ENCODE measurements at places on chromosomes 16 and 17. TPM values are rescaled to one million over a fixed set of nuclear protein-coding genes. Genes with fewer than 3 reads are reported as not detected.

CLEC18A gene
- total RNA-seq: 0.68 TPM

NOG gene
- 0.23 TPM for total RNA-seq

ANKFN1 gene
- total RNA-seq: not detected

CRYBA1 gene
- total RNA-seq: not detected

AOC3 gene
- total RNA-seq: 0.51 TPM

CASKIN2 gene
- 12.1 TPM for total RNA-seq

SRSF1 gene
- 415 TPM for total RNA-seq

HOXB4 gene
- total RNA-seq: 3.2 TPM

NDUFAF8 gene
- total RNA-seq: 26.9 TPM

MAP1LC3B gene
- total RNA-seq: 44.8 TPM

DHRS7C gene
- total RNA-seq: not detected

CETP gene
- 10.9 TPM for total RNA-seq

PHOSPHO1 gene
- total RNA-seq: not detected

TUBB3 gene
- 102 TPM for total RNA-seq

FAAP100 gene
- 26.0 TPM for total RNA-seq

C16orf92 gene
- total RNA-seq: not detected

TEX19 gene
- total RNA-seq: not detected

ACSM3 gene
- total RNA-seq: 0.23 TPM

ICAM2 gene
- 443 TPM for total RNA-seq

PLK1 gene
- total RNA-seq: 51.6 TPM

CCDC200 gene
- 0.14 TPM for total RNA-seq

FZD2 gene
- total RNA-seq: 1.0 TPM

RPRML gene
- 0.09 TPM for total RNA-seq

KRT40 gene
- not detected for total RNA-seq

OTOP3 gene
- total RNA-seq: not detected

RCVRN gene
- total RNA-seq: not detected

GRAPL gene
- 36.1 TPM for total RNA-seq

CFAP119 gene
- total RNA-seq: 1.2 TPM

NQO1 gene
- 427 TPM for total RNA-seq

PYY gene
- not detected for total RNA-seq

RMI2 gene
- total RNA-seq: 5.1 TPM

WIPF2 gene
- 15.5 TPM for total RNA-seq

CUEDC1 gene
- 6.8 TPM for total RNA-seq

NUDT21 gene
- 147 TPM for total RNA-seq

CSH2 gene
- total RNA-seq: not detected

KRT14 gene
- 0.85 TPM for total RNA-seq

PPL gene
- 7.0 TPM for total RNA-seq

MYL11 gene
- not detected for total RNA-seq

MYH8 gene
- total RNA-seq: not detected

SLC5A2 gene
- total RNA-seq: not detected

TMEM92 gene
- 0.17 TPM for total RNA-seq

HS3ST6 gene
- total RNA-seq: not detected

CIBAR2 gene
- not detected for total RNA-seq

B3GNT9 gene
- 3.5 TPM for total RNA-seq

AGRP gene
- total RNA-seq: not detected

SCARF1 gene
- total RNA-seq: 172 TPM

PRDM7 gene
- total RNA-seq: not detected

PLD6 gene
- total RNA-seq: 1.4 TPM

ERBB2 gene
- total RNA-seq: 4.4 TPM

SMIM5 gene
- total RNA-seq: 0.09 TPM

NACA2 gene
- not detected for total RNA-seq

DECR2 gene
- 17.5 TPM for total RNA-seq

C16orf74 gene
- 12.4 TPM for total RNA-seq

Data from dermis blood vessel endothelial cell (primary cell).